ENCODE measurements at places on chromosomes 4 and X.

DNA sequence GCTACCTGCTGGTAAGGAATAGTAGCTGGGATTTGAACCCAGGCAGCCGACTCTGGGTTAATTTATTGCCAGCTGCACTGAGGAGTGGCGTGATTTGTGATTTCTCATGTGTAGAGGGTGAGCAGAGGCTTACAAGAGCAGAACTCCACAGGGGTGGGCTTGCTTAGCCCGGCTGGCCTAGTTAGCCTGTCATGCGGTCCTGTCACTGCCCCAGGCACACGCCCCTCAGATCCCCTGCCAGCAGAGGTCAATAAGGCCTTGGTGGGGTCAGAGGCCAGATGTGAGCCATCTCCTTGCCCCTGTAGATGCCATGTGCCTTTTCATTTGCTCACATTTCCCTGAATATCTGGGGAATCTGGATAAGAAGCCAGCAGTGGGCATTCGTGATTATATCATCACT, 13.4 kb downstream of the NSDHL start:
- DNase-seq = no peak

DNA sequence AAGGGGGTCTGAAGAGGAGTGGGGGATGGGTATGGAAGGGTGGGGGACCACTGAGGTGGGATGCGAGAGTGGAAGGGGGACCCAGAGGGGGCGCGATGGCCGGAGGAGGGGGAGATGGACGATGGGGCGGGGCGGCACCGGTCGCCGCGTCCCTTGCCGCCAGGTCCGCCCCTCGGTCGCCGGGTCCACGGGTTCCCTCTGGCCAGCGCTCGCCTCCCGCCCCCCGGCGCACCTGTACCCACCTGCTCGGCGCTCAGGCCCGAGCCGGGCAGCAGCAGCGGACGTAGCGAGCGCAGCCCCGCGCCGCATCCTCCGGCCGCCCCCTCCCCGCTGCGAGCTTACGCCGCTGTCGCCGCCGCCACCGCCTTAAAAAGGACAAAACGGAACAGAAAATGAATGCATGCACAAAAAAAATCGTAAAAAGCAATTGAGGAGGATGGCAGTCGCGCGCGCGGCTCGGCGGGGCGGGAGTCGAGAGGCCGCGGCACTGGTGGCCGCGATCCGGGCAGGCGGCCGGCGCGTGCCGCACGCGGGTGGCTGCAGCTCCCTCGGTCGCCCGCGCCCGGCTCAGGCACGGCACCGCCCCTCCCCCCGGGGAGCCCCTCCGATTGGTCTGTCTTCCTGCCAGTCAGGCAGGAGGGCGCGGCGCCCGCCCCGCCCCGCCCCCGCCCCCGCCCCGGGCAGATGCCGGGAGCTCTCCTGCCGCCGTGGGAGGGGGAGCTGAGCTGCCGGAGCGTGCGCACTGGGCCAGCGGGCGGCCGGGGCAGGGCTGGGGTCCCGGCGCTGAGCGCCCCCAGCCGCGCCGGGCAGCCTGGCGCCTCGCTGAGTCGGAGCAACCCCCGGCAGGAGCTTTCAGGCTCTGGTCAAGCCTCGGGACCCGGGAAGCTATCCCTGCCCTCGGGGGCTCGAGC, at the start of gene JAKMIP1:
Gene JAKMIP1, minus strand, starts transcription at position 539 of the 911 bp plus-strand sequence. CDS start 87,699 bp downstream, outside the sequence.
- DNase-seq = no peak

DNA sequence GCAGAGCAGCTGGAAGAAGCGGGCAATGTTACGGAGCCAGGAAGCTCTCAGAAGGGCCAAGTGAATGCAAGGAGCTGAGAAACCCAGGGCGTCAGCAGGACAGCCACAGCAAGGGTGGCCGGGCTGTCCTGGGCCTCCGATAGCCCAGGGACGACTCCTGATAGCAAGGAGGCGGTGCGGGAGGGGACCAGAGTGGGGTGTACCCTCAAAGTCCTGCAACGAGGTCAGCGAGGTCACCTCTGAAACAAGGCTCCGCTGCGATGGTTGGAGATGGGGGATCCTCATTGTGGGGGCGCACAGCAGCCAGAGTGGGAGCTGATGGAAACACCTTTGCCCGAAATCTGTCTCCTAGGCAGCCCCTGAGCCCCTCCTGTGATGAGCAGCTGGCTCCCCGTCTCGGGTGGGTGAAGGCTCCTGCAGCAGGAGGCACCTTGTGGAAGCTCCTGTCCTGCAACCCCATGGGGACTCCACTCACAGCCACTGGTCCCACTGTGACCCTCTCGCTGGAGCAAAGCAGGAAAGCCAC, 4.3 kb upstream of the CCNQ start:
- no peak for DNase-seq

- DNase-seq = no peak
Observed at GRCh38 chrX:153633607-153634180, 13.3 kb upstream of the DUSP9 start.

GRCh38 chr4:20384456-20384855, 132.8 kb downstream of the SLIT2 start:
- DNase-seq = no peak

DNA sequence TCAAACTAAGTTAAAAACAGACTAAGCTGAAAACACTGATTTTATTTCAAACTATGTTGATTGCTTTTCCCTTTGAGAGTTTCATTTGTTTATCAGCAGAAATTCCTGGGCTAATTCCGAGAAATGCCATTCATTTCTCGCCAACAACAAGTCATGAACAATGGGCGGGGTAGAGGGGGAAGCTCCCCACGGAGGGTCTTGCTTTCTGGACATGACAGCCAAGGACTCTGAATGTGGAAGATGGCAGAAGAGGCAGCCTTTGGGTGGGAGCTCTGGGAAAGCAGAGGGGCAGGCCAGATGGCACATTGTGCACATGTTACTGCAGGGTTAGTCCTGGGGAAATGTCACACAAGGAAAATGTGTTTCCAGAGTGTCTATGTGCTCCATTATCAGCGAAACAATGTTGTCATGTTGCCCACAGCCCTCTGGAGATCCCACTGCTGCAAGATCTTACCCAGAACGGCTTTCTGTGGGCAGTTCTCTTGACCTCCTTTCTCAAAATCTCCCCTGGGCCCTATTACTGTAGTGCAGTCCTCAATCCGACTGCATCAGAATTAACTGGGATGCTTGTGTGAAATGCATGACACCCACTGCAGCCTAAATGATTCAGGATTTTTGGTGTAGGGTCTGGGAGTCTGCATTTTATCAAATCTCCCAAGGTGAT, 45.0 kb downstream of the CHRDL1 start:
- DNase-seq = no peak

GRCh38 chr4:155491336-155492120, 114.8 kb upstream of the MAP9 start:
- DNase-seq = no peak

GRCh38 chr4:126271292-126271691, 956.5 kb downstream of the FAT4 start:
- DNase-seq = no peak

All from epithelial cell of proximal tubule (primary cell).